ENCODE measurements at places on chromosomes 6 and 20. TPM values are rescaled to one million over a fixed set of nuclear protein-coding genes. Genes with fewer than 3 reads are reported as not detected.

- H3K4me3 ChIP-seq = no peak overlapping the region
- DNase-seq = peak; percentile 48
- peaks cover 5% of the 10 kb centered on the region for H3K4me1 ChIP-seq
- no peaks in the 10 kb centered on the region for H3K27me3 ChIP-seq
- H3K27ac ChIP-seq = no peak overlapping the region
These were observed 280.5 kb downstream of the SYNE1 start for GRCh38 chr6:152356662-152357061.

GRCh38 chr6:28462401-28462800, 19.1 kb upstream of the ZSCAN23 start:
- H3K4me1 ChIP-seq = no peaks in the 10 kb centered on the region
- DNase-seq = no peak
- H3K4me3 ChIP-seq = no peak overlapping the region
- H3K27ac ChIP-seq = no peak overlapping the region
- peaks cover 91% of the 10 kb centered on the region for H3K27me3 ChIP-seq
- no peaks in the 10 kb centered on the region for H3K36me3 ChIP-seq

GRCh38 chr20:45011108-45011526, 44.8 kb downstream of the STK4 start:
- peaks cover 22% of the 10 kb centered on the region for H3K4me1 ChIP-seq
- H3K27me3 ChIP-seq = no peaks in the 10 kb centered on the region
- no peak overlapping the region for H3K4me3 ChIP-seq
- H3K27ac ChIP-seq = peak overlapping the region; percentile 6

- no peaks in the 10 kb centered on the region for H3K36me3 ChIP-seq
- no peak overlapping the region for H3K27ac ChIP-seq
- no peaks in the 10 kb centered on the region for H3K27me3 ChIP-seq
- no peak overlapping the region for H3K4me3 ChIP-seq
- peak; percentile 6 for DNase-seq
These were observed 21.7 kb downstream of the SMLR1 start for GRCh38 chr6:130848945-130849344.

DNA sequence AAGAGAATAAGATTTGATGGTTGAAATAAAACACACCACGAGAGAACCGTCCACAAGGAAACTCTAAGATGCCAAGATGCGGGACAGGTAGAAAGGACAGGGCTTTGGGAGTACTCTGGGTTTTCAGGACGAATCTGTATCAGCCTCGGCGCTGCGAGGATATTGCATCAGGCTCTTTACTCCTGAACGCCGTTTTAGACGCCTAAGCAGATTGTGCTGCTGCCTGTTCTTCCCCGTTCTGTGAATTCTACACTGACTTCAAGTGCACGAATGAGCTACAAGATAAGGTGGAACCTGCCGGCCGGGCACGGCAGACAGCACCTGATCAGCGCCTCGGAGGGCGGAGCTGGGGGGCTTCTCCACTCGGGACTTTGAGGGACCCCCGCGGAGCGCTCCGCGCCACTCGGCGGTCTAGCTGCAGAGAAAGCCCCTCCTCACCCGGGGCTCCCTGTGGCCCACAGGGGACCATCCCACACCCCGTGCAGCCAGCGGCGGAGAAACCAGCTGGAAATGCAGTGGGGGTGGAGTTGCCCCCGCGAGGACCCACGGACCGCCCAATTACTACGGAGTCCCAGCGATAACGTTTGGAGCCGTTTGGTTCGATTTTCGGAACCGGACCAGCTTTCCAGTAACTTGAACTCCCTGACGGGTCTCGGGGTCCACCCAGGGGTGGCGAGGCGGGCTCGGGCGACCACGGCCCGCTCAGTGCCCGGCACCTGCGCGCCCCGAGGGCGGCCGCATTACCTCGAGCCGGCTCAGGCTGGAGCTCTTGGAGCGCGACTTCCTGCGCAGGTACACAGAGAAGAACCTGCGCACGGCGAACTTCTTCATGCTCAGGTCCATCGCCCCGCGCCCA, 646 bp downstream of the RPS6KA2 start:
- peaks cover 4% of the 10 kb centered on the region for H3K36me3 ChIP-seq
- H3K27me3 ChIP-seq = no peaks in the 10 kb centered on the region
- H3K4me1 ChIP-seq = peaks cover 31% of the 10 kb centered on the region
- DNase-seq = peak; percentile 57
- H3K27ac ChIP-seq = peak overlapping the region; percentile 66
- H3K4me3 ChIP-seq = peak overlapping the region; percentile 88

- H3K27me3 ChIP-seq = no peaks in the 10 kb centered on the region
- H3K4me3 ChIP-seq = no peak overlapping the region
- peaks cover 5% of the 10 kb centered on the region for H3K4me1 ChIP-seq
- no peak overlapping the region for H3K27ac ChIP-seq
- DNase-seq = no peak
- peaks cover 6% of the 10 kb centered on the region for H3K36me3 ChIP-seq
These were observed 106.2 kb downstream of the DTD1 start for GRCh38 chr20:18694071-18694470.

GRCh38 chr6:168247443-168248147, 72.0 kb downstream of the DACT2 start:
- no peaks in the 10 kb centered on the region for H3K36me3 ChIP-seq
- peak; percentile 9 for DNase-seq
- H3K4me1 ChIP-seq = no peaks in the 10 kb centered on the region

- no peaks in the 10 kb centered on the region for H3K4me1 ChIP-seq
- H3K27ac ChIP-seq = no peak overlapping the region
- no peak for DNase-seq
- H3K27me3 ChIP-seq = no peaks in the 10 kb centered on the region
- no peaks in the 10 kb centered on the region for H3K36me3 ChIP-seq
These were observed 2.1 kb downstream of the EPM2A start for GRCh38 chr6:145733207-145733606.

DNA sequence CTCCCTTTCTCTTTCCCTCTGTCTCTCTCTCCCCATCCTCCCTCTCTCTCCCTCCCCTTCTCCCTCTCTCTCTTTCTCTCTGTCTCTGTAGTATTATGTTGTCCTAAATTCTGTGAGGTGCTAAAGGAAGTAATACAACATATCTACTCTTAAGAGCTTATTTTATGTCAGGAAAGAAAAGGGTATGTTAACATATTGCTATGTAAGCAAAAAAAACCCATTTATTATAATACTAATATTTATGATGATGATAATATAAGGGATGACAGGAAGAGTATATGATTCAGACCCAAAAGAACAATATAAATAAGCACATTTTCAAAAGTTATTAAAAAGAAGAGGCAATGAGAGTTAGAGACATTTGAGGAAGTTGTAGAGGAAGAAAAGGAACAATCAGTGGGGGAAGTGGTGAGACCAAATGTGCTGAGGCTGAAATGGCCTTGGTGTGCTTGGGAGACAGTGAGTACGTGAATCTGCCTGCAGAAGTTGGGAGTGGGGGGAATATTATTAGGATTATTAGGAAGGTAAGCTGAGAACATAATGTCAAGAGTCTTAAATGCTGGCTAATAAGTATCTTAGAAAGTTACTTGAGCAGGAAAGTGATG, 303.6 kb upstream of the FERMT1 start:
- no peaks in the 10 kb centered on the region for H3K27me3 ChIP-seq
- H3K4me3 ChIP-seq = no peak overlapping the region
- no peaks in the 10 kb centered on the region for H3K36me3 ChIP-seq
- H3K4me1 ChIP-seq = no peaks in the 10 kb centered on the region
- DNase-seq = no peak

- H3K4me3 ChIP-seq = no peak overlapping the region
- DNase-seq = no peak
- no peaks in the 10 kb centered on the region for H3K36me3 ChIP-seq
These were observed 556.2 kb downstream of the CBLN4 start for GRCh38 chr20:55449091-55449490.

DNA sequence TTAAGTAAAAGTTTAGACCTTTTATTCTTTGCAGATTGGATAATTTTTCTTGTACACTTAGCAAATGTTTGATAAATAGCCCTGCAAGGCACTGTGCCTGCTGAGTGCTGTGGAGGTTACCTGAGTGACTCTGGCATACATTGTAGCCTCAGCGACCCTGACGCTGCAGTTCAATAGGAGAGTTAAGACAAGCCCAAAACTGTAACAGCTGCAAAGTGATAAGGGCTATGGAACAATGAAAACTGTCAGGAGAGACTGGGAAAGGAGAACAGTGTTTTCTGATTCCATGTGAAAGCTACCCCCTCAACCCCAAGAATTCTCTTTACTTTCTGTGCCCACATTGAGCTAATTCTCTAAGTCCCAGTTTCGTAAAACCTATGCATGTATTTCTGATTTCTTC, 22.2 kb downstream of the HIVEP1 start:
- H3K27ac ChIP-seq = peak overlapping the region; percentile 25
- H3K4me3 ChIP-seq = no peak overlapping the region
- peaks cover 47% of the 10 kb centered on the region for H3K4me1 ChIP-seq
- no peaks in the 10 kb centered on the region for H3K27me3 ChIP-seq

Gene ZNF217
- total RNA-seq = 49.3 TPM

Gene ILRUN
- total RNA-seq = 50.8 TPM

Gene CDH4
- total RNA-seq = 25.0 TPM

Gene SLC52A3
- total RNA-seq = 0.14 TPM

Gene PAX1
- not detected for total RNA-seq

Gene BNIP5
- total RNA-seq = not detected

Gene ZNF337
- 23.0 TPM for total RNA-seq

Gene PNLDC1
- total RNA-seq = not detected

Data from MCF 10A (cell line).